Neural cell (in vitro differentiated cells): ENCODE measurements at places on chromosomes 4 and X. TPM values are rescaled to one million over a fixed set of nuclear protein-coding genes. Genes with fewer than 3 reads are reported as not detected.

The PRDM5 gene
- polyA plus RNA-seq = 1.6 and 3.8 TPM in 2 replicates

The CSTF2 gene
- polyA plus RNA-seq = 19.2 and 21.6 TPM in 2 replicates

The GCNA gene
- polyA plus RNA-seq = 11.0 and 14.6 TPM in 2 replicates

The CETN2 gene
- polyA plus RNA-seq = 138 and 163 TPM in 2 replicates

The ADAMTS3 gene
- polyA plus RNA-seq = 0.20 and 0.34 TPM in 2 replicates

The APLN gene
- polyA plus RNA-seq = 0.26 and 0.38 TPM in 2 replicates

The PNMA6A gene
- polyA plus RNA-seq = 11.3 and 13.6 TPM in 2 replicates

The EFHC2 gene
- 0.22 TPM in 1 of 2 replicates, not detected in the other for polyA plus RNA-seq

The HELT gene
- polyA plus RNA-seq = not detected in 2 replicates
